ENCODE measurements at places on chromosomes 2 and 18. TPM values are rescaled to one million over a fixed set of nuclear protein-coding genes. Genes with fewer than 3 reads are reported as not detected.

RPL31 gene
- total RNA-seq: 1,005 TPM

GRCh38 chr2:168536925-168537466 is 80.9 kb downstream of the CERS6 start:
- no peak for DNase-seq

MLPH gene
- 46.8 TPM for total RNA-seq

DNA sequence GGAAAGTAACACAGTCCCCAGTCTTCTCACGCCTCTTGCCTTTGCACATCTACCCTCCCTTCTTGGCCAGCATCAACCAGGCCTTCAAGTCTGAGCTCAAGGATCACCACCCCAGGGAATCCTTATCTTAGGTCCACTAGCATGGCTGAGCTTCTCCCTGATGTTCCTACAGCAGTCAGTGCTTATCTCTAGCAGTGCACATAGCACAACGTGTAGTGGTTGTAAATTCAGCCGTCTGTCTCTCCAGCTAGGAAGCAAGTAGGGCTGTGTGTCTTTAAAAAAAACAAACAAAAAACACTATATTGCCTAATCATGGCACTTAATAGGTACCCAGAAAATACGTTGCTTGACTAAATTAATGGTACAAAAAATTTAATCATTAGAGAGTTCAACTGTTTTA is 29.2 kb downstream of the KCNG3 start:
- no peak for DNase-seq

MEIS1 gene
- 23.2 TPM for total RNA-seq

DNA sequence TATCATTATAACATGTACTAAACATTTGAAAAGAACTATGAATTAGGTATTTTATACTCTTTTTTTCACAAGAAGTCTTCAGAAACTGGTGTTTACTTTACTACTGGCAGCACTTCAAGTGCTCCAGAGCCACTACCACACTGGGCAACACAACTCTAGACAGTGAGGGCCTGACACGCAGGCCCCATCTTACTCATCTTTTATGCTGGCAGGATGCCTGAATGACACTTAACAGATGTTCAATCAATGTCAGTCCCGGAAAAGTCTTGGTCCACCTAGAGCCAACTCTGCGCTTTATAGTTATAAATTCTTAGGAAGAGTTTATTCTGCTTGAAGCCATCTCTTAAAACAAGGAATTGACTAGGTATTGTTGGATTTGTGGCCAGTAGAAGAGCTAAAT is 8.7 kb upstream of the WIPF1 start:
- no peak for DNase-seq

MROH2A gene
- not detected for total RNA-seq

DNA sequence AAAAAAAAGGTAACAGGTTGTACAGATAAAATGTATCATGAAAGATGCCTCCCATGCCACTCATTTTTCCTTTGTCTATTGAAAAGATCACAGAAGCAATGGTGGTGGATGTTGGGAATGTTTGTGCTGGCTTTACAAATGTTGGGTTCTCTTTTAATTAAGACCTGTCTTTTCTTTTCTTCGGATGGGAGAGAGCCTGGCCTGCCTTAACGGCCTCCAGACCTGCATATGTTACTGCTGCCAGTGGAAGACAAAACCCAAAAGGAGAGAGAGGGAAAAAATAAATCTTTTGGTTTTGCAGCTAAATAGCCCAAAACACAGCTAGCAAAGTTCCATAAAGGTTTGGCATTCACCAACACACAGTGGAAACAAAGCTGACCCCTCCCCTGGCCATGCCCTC is 50.5 kb upstream of the FZD7 start:
- DNase-seq: no peak

RUFY4 gene
- not detected for total RNA-seq

GRCh38 chr2:229445501-229446211 is 174.6 kb upstream of the PID1 start:
- no peak for DNase-seq

GRCh38 chr2:86335865-86336674 is 1.4 kb downstream of the REEP1 start:
- no peak for DNase-seq

DNA sequence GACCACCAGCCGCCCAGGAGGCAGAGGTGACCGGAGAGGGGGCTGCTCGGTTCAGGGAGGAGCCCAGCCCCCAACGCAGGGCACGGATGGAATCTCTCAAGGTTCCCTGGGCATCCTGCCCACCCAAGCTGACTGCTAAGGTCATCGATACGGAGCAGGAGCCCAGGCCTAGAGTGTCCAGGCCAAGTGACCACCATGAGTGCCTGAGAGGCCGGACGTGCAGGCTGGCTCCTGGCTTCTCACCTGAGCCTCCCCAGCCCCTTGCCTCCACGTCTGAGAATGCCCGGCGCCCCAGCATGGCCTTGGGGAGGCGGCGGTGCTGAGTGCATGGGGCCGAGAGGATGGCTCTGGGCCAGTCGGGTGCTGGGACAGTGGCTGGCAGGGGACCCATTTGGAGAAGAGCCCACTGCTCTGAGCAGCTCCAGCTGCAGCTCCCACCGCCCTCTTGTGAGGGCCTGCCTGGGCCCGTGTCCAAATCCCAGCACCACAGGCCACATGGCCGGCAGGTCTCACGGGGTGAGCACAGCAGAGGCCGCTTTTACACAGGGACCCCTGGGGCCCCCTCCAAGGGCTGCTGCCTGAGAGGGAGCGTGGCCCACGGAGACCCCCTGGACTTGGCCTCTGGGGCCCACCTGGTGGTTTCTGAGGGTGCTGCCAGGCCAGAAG is 102.8 kb upstream of the CTDP1 start:
- no peak for DNase-seq

Measured in mucosa of descending colon (tissue), 3 donors.